Ascending aorta (tissue), 2 donors: ENCODE measurements at places on chromosomes 6 and 20. TPM values are rescaled to one million over a fixed set of nuclear protein-coding genes. Genes with fewer than 3 reads are reported as not detected.

DNA sequence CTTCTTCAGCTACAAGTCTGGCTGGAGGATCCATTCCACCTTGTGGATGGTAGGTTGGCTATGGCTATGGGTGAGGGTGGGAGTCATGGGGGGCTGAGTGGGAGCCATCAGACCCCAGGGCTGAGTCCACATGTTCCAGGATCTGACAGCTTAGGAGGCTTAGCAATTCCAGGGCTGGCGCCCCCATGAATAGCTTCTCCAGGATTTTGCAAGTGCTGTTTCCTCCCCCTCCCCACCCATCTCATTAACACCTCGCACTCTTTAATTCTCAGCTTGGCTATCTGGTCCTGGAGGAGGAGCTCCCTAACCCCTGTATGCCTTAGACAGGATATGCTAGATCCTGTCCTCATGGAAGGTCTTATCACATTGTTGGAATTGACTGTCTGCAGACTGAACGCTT, 39.0 kb upstream of the ANGPT4 start:
- DNase-seq, result no peak

- no peak for DNase-seq
Observed at GRCh38 chr6:152026291-152026690, 218.8 kb downstream of the ESR1 start.

DNA sequence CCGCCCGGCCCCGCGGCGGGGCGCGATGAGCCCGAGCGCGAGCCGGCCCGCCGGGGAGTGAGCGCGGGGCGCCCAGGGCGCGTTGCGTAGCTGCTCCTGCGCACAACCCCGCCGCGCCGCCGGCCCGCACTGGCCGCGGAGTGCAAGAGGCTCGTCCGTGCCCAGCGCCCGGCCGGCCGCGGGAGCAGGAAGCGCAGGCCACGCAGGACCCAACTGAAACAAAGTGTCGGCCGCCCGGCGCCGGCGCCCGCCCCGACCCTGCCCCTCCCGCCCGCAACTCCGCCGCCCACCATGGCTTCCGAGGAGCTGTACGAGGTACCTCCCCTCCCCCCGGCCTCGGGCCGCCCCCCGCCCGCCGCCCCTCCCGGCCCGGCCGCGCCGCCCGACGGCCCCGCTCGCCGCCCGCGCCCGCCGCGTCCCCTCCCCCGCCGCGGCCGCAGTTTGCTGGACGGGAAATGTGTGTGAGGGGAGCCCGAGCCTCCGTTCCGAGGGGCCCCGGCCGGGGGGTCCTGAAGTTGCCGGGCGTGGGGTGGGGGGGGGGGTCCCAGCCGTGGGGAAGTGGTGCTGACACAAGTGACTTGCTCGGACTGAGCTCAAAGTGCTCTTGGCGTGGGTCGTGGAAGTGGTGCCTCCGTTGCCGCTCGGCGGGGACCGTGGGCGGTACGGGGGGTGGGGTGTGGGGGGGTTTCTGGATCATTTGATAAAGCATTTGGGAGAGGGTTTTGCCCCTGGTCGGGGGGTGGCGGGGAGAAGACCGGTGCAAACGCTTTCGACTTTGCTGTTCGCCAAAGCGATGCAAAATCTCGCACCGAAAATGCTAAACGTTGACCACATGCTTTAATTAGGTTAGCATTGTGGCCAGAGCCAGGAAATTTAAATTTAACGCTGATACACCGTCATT, 539 bp downstream of the CDYL start:
- DNase-seq, result peak; percentile 76

DNA sequence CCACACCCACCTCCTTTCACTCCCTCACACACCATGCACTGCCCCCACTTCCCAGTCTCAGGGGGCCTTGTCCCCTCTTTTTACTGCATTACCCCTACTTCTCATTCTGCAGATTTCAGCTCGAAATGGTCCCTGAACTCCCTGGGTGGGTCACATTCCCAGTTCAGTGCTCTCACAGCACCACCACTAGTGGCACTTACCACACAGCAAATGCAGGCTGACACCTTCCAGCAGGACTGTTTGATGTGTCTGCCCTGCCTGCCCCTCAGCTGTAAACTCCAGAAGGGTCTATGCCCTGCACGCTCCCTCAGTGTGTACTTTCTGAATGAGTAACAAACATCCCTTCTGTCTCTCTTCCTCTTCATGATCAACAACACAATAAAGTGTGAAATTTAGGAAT, 4.0 kb downstream of the DYNLT1 start:
- no peak for DNase-seq

- no peak for DNase-seq
Observed at GRCh38 chr6:8814440-8815000, 379.2 kb upstream of the SLC35B3 start.

DNA sequence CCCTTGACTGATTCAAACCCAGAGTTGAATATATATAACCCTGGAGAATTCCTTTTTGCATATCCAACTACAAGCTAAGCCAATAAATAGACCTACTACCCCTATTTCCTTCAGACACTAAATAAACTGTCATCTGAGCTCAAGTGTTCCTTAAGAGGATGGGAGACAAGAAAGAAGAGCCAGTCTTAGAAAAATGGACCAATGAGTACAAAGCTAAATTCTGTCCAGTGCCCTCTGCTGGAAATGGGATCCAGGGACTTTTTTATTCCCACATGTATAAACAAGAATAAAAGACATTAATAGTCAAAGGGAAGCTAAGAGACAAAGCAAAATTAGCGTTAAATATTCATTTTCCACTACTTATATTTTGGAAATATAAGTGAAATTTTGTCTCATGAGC, 4.8 kb downstream of the PPP1R10 start:
- DNase-seq, result no peak

- DNase-seq, result no peak
Observed at GRCh38 chr6:24667378-24667803, 514 bp downstream of the ACOT13 start.

DNA sequence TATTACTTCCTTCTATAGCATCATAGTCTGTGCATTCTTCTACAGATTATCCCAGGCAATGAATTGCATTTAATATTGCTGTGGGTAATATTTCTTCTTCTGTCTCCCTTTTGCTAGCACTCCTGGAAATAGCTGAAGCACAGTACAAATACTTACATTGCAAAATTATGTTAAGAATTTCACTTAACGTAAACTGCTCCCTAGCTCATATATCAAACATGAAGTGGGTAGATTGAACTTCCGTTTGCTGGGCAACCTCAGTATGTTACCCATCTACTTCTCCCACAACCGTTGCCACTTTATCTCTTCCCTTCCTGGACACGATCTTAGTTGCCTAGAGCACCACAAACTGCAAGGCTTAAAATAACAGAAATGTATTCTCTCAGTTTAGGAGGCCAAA, 963.3 kb downstream of the KIF16B start:
- DNase-seq, result no peak

GRCh38 chr20:9262653-9263194, 193.8 kb downstream of the PLCB4 start:
- DNase-seq, result no peak

LY6G6F gene
- not detected for total RNA-seq

C6orf58 gene
- not detected for total RNA-seq

B3GAT2 gene
- total RNA-seq, result not detected

ZKSCAN8 gene
- 8.7 TPM for total RNA-seq

SIRPG gene
- total RNA-seq, result not detected

XKR7 gene
- total RNA-seq, result not detected
